Activated CD8-positive, alpha-beta T cell treated with anti-CD3 and anti-CD28 coated beads for 36 hours (primary cell): ENCODE measurements at places on chromosomes 12 and 14. TPM values are rescaled to one million over a fixed set of nuclear protein-coding genes. Genes with fewer than 3 reads are reported as not detected.

DNA sequence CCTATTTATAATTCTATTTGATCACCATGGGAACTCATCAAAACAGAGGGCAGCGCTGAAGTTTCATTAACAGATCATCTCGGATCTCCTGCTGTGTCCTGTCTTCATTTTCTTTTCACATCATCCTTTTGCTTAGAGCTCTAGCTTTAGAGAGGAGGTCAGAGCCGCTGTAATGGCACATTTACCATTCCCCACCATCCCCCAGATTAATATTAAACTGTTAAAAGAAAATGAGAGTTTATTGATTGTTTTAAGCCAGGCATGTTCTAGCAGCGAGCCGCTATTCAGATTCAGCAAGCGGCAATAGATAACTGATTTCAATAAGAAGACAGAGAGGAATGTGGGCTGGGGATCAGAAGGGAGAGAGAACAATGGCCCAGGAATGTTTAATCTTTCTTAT is 308.8 kb downstream of the EGLN3 start:
- DNase-seq, result no peak

- no peak for DNase-seq
Observed at GRCh38 chr12:75707983-75708382, 196.6 kb upstream of the KRR1 start.

CACNA2D4 gene
- 4.3 TPM for total RNA-seq

GRCh38 chr12:121483949-121484348 is 84.0 kb downstream of the RNF34 start:
- no peak for DNase-seq

HCFC2 gene
- total RNA-seq, result 8.6 TPM

DNA sequence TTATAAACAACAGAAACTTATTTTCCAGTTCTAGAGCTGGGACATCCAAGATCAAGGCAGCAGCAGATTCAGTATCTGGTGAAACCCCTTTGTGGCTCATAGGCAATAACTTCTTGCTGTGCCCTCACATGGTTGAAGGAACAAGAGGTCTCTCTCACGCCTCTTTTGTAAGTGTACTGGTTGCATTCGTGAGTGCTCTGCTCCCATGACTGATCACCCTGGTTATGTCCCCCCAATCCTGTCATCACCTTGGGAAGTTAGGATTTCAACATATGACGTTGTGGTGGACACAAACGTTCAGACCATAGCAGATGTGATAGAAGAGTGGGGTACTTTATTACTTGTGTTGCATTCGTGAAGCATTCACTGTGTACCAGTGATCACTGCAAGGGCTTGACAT is 184.0 kb downstream of the SRGAP1 start:
- DNase-seq, result no peak
